ENCODE measurements at places on chromosomes 16 and 17.

DNA sequence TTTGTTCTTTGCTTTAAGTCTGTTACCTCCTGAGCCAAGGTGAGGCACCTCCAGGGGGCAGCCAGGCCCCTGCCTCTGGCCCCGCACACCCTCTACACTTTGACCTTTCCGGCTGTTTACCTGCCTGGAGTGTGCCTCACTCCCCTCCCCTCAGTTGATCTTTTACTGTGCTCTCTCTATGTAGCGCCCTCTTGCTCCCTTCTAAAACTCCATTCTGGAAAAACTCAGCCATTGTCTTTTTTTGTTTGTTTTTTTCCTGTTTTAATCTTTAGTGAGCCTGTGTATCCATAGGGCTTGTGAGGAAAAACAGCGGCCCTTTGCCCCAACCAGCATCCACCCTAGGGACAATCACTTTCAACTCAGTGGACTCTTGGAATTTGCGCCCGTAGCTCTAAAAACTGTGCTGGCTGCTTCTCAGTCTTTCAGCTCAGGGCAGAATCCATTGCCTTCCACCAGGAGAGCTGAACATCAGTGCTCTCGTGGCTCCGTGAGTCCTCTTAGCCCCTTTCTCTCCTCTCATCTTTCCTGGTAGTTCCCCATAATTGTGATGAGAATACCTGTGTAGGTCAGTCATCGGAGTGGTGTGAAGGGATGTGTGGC, 4.3 kb downstream of the AMDHD2 start:
- DNase-seq, result no peak

GRCh38 chr17:72706396-72706981, 386.0 kb downstream of the SLC39A11 start:
- DNase-seq, result no peak

- DNase-seq, result no peak
Measured at GRCh38 chr17:19019041-19019941, 14.7 kb upstream of the FAM83G start.

GRCh38 chr17:8087075-8087951, at the start of gene ALOX12B:
Gene ALOX12B (minus strand): TSS chr17:8087716. CDS start chr17:8087442, 274 bp downstream.
- DNase-seq, result no peak

DNA sequence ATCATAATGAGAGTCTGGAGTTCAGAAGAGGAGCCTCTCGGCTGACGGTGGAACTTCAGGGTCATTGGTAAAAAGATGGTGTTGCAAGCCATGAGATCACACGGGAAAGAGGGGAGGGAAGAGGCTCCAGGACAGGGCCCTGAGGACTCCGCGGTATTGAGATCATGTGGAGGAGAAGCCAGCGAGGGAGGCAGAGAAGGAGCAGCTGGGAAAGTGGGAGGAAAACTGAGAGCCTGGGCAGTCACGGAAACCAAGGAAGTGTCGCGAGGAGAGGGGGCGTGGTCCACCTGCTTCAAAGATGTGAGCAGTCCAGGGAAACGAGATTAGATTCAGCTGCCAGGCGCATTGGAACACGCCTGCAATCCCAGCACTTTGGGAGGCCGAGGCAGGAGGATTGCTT, 27.7 kb upstream of the SBK1 start:
- DNase-seq, result no peak

DNA sequence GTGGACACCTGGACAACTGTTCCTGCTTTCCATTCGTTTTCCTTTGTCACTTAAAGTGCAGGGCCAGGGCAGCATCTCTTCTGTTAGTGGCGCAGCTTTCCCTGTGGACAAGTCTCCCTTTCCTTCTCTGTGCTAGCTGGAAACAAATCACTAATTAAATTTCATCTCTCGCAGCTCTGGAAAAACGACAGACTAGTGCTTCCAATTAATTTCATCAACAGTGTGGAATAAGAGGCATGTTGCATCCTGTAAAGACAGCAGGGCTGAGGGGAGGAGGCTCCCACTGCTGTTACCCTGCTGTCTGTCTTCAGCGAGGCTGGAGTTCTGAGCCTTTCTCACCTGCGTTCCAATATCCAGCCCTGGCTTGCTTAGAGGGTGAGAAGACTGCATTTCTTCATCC, 352.1 kb upstream of the HSBP1 start:
- no peak for DNase-seq

- DNase-seq, result no peak
Measured at GRCh38 chr17:45018514-45018847, 33.0 kb downstream of the DCAKD start.

DNA sequence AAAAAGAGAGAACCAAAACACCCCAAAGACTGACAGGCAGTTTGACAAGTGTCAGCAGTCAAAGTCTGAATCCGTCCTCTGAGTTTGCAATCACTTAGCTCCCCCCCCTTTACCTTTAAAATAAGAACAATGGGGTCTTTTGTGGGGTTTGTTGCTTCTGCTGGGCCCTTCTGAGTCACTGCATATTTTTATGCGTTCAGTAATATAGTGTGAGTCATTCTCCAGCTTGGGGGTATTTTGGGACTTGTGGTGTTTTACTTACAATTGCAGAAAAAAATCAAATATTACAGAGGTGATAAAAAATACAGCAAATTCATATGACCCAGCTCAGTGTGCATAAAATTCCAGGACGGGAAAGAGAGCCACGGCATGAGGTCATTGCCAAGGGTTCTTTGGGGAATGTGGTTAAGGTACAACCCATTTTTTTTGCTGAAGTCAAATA, 120.1 kb downstream of the CYLD start:
- no peak for DNase-seq

GRCh38 chr17:10271106-10271562, 72.7 kb upstream of the GAS7 start:
- DNase-seq, result no peak

DNA sequence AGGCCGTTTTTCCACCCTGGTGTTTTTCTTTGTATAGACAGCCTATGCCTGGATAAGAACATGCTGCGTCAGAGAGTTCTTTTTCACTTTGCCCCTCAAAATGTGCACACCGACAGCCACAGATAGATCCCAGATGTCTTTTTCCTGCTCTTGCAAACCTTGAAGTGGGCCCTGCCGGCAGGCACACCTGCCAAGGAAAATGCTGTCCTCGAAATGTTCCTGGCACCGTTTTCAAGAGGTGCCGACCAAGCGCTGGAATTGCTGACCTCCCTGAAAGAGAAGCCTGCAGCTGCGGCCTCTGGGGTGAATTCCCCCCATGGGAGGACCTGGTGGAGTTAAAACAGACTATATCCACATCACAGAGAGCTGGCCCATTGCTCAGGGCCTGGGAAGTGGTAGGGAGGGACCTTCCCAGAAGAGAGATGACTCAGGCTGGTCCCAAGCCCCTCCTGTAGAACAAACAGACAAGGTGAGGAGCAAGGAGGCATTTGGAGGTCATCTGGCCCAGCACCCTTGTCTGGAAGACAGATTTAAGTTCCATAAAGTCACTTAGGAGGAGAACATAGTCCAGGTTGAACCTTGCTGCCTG, 668.1 kb downstream of the MAF start:
- DNase-seq, result no peak

GRCh38 chr17:56130631-56131030, 22.6 kb upstream of the ANKFN1 start:
- no peak for DNase-seq

GRCh38 chr17:74008196-74008595, 195.3 kb upstream of the RPL38 start:
- DNase-seq, result no peak

- DNase-seq, result no peak
Measured at GRCh38 chr16:10979717-10980601, 35.6 kb downstream of the CLEC16A start.

GRCh38 chr17:39306509-39307212, 80.9 kb upstream of the STAC2 start:
- no peak for DNase-seq

GRCh38 chr17:46192439-46193150, 634 bp downstream of the KANSL1 start:
- no peak for DNase-seq

- DNase-seq, result peak; percentile 25
Measured at GRCh38 chr16:1610071-1610898, 1.6 kb downstream of the IFT140 start.

GRCh38 chr16:81314603-81315270, at the start of gene GAN:
Gene GAN (plus strand): TSS chr16:81314962. CDS start chr16:81315114, 152 bp downstream.
- peak; percentile 71 for DNase-seq

GRCh38 chr17:29595107-29595942, 2.4 kb downstream of the ANKRD13B start:
- DNase-seq, result no peak

DNA sequence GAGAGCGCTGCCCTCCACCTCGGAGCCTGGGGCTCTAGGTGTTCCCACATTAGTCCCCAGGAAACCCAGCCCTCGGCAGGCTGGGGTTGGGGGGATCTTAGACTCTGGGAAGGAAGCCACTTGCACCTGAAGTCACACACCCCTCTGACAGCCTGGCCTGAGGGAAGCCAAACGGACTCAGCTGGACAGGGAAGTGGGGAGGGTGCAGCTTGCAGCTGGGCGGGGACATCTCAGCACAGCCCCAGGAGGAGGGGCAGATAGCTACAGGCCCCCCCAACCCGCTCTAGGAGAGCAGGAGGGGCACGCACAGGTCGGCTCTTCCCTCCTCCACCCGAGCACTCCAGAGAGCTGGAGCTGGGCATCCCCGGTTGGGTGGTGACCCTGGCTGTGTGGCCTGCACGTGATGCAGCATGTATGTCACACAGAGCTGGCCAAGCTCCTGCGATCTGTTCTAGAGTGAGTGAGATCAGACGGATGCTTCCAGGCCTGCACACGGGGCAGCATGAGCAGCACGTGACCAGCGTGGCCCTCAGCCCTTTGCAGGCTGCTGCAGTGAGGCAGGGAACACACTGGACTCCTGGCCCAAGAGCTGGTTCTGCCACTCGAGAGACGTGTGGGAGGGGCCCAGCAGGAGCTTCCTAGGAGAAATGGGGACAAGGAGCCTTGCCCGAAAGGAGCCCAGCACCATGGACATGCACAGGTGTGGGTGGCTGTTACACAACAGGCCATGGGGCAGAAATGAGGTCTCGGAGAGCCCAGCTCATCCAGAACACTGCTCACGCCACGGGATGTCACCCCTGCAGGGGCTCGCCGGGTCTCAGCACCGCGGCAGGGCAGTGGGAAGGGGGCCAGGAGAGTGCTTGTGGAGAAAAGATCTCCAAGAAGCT, 15.4 kb downstream of the KIFC3 start:
- no peak for DNase-seq

DNA sequence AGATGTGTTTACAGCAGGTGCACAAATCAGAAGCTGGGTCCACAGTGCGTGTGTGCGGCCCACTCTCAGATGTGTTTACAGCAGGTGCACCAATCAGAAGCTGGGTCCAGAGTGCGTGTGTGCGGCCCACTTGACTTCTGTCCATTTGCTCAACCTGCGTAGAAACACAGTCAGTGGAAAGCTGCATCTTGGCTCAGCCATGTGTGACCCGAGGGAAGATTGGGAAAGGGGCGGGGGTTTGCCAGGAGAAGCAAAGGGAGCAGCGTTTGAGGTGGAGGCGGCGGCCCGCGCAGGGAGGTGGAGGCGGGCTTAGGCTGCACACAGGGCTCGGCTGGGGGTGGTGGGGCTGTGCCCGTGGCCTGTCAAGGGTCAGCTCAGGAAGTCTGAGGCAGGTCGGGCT, 4.3 kb downstream of the CTU2 start:
- DNase-seq, result no peak

DNA sequence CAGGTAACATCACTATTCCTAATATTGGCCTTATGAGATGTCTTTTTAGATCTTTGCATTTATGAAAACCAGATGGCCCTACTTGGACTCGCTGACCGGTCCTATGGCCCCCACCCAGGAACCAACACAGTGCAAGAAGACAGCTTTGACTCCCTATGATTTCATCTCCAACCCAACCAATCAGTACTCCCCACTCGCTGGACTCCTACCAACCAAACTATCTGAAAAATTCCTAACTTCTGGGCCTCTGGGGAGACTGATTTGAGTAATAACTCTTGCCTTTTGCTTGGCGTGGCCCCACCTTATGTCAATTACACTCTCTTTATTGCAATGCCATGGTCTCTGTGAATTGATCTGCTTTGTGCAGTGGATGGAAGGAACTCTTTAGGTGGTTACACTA, 828.9 kb downstream of the CDH11 start:
- DNase-seq, result no peak

DNA sequence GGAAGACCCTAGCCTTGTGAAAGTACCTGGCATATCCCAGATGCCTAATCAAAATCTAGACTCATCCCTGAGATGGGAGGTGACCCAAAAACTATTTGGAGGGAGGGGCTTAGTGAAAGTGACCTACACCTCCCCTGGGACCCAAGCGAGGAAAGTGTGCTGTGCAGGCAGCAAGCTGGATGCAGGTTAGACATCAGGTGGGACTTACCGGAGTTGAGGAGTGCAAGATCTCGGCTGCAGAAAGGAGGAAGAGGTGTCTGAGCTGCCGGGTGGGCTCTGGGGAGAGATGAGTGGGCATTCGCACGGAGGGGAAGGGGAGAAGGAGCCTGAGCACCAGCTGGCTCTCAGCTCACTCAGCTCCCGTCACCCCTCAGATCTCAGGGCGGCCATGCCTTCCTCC, 10.3 kb upstream of the SBK1 start:
- DNase-seq, result no peak

DNA sequence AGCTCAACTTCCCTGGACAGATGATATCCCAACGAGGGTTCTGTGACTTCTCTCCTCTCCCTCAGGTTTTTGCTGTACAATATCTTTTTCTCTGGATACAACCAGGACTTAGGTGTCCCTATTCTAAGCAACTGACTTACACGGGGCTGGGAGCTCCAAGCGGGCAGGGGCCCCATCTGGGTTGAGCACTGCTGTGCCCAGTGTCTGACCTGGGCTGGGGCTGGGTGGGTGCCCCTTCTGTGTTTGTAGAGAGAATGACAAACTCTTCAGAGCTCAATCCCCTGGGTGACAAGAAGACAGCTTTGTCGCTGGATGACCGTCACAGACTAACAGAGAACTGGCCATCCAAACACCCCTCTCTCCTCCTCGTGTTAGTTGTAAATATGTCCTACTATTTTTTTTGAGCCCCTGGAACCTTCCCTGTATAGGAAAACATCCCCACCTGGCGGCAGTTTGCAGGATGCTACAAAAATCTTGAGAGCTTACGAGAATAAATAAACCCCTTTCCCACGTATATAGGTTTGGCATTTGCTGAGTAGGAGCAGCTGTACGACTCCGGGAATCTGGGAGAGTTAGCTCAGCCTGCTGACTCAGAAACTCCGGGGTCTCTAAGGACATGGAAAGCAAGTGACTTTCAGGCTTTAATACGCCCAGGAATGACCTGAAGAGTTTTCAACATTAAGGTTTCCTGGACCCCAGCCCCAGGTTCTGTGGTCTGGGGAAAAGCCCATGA, 23.7 kb upstream of the RCVRN start:
- DNase-seq, result no peak

DNA sequence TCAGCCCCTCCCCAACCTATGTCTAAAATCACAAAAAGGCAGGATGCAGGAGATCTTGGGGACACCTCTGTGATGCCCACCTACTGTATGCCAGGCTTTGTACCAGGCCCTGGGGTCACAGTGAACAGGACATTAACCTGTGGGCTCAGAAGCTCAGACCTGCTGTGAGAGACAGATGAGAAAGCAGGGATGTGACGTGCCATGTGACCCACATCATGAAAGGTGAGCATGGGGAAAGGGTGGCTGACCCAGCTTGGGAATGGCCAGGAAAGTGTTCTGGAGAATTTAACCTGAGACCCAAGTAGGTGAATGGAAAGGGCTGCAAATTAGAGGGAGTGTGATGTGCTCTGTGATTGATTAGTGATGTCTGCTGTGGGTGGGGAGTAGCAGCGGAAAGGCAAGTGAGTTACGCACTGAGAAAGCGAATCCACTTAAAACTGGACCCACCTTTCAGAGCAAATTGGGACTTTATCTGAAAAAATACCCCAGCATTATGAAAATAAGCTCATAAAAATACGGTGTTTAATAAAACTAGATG, 132.2 kb downstream of the IRF8 start:
- DNase-seq, result no peak

GRCh38 chr17:19304209-19304608, 58.3 kb downstream of the B9D1 start:
- DNase-seq, result no peak
